Activated CD4-positive, alpha-beta T cell treated with anti-CD3 and anti-CD28 coated beads, Interleukin-2, amount 50 U/mL, for 4 hours (primary cell): ENCODE measurements at places on chromosomes 3 and 15.

DNA sequence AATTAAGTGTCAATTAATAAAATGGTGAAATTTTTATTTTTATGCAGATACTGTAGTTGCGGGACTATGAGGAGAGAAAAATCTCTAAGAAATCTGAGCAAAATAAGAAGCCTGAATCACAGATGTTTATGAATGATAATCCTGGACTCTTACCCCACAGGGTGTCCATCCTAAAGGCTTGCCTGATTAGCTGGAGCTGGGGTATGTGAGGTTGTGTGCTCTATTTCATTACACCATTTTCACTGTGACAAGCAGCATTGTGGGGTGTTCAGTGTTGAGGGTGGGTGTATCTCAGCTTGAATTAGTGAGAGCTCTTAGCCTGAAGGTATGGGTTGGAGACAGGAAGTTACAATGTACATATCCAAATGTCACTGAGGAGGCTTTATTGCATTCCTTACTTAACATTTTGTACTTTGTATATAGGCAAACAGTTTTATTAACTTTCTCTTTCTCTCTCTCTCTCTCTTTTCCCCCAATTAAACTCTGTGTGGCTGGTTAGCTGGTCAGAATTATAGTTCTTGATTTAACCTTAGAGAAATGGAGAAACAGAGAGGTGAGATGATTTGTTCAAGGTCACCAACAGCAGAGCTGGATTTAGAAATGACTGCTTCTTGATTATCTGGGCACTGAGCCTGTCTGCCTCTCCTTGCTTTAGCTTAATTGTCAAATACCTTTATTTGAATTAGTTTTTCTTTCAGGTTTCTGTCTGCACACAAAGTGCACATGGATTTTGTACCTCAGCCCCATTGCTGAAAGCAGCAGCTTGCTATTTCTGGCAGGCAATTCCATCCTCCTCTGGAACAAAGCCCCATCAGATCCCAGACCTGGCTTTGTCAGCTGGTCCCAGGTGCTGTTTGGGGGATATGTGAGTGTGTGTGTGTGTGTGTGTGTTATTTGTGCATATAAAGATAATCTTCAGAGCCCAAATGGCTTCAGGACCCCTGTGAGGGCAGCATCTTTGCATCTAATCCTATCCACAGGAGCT is 35.8 kb downstream of the GJD2 start:
- DNase-seq: no peak

GRCh38 chr3:126684218-126684751 is 19.8 kb upstream of the CHCHD6 start:
- no peak for DNase-seq

- DNase-seq: no peak
Measured at GRCh38 chr3:13536832-13537231, 12.1 kb upstream of the FBLN2 start.

GRCh38 chr3:151171145-151171757 is 31.8 kb downstream of the GPR171 start:
- no peak for DNase-seq

- no peak for DNase-seq
Measured at GRCh38 chr3:39193391-39193790, 996 bp upstream of the XIRP1 start.

GRCh38 chr3:148758303-148758884 is 60.7 kb downstream of the AGTR1 start:
- no peak for DNase-seq

GRCh38 chr15:58564981-58565380 is 133.2 kb downstream of the LIPC start:
- DNase-seq: no peak

DNA sequence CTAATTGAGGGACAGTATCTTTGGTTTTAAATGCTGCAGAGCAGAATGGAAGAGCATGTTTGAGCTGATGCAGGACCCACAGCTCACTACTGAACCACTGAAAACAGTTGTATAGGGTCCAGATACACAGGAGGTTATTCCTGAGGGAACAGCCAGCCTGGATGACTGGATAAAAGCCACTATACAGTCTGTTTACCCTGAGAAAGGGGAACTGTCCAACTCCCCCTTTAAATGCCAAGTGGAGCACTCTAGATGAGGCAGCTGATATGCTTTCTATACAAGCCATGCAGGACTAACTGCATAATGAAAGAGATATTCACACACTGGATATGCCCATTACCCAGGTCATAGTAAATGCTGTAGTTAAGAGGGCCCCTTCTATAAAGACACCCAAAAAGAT is 138.6 kb downstream of the IMPG2 start:
- DNase-seq: no peak

- no peak for DNase-seq
Measured at GRCh38 chr15:86101818-86102217, 22.1 kb downstream of the AGBL1 start.

DNA sequence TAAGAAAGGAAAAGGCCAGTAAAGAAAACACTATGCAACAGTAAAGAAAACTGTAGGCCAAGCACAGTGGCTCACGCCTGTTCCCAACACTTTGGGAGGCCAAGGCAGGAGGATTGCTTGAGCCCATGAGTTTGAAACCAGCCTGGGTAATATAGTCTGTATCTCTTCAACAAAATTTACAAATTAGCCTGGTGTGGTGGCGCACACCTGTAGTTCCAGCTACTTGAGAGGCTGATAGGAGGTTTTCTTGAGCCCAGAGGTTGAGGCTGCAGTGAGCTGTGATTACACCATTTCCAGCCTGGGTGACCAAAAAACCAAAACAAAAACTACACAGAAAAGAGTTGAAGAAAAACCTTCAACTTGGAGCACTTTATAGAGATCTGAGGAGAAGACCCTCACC is 31.8 kb downstream of the DAG1 start:
- no peak for DNase-seq

DNA sequence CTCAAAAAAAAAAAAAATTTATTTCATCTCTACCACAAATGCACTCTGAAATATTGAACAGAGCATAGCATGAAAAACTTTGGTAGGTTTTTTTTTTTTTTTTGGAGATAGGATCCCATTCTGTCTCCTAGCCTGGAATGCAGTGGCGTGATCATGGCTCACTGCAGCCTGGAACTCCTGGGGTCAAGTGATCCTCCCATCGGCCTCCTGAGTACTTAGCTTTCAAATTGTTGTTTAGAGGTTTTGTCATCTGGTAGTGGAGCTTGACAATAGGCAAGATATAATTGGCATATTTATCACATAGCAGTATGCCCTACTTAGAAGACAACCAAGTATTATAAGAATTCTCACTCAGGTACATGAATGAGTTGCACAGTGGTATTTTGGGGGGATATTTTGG is 234.2 kb upstream of the ST8SIA2 start:
- DNase-seq: no peak

GRCh38 chr15:38819387-38819950 is 254.9 kb upstream of the RASGRP1 start:
- DNase-seq: no peak

- no peak for DNase-seq
Measured at GRCh38 chr3:125128861-125129501, 73.2 kb upstream of the HEG1 start.

GRCh38 chr15:90924375-90924774 is 8.0 kb downstream of the HDDC3 start:
- no peak for DNase-seq

DNA sequence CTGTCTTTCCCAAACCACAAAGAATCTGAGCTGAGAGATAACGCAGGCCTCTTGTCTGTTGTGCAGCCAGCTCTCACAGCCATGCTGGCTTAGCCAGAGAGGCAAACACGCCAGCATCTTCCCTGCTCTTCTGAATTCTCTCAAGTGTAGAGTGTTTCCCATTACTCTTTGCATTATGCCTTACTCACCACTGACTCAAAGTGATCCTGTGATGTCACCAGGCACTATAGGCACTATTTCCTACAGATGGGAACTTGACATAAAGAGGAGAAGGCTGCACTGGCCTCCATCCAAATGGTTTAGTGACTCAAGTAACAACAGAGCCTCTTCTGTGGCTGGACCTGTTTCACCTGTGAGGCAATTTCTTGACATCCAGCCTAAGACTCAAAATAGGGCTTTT is 44.4 kb downstream of the PDZRN3 start:
- no peak for DNase-seq

- DNase-seq: no peak
Measured at GRCh38 chr3:9102240-9102981, 139.1 kb upstream of the RAD18 start.
